Activated T-cell treated with anti-CD3 and anti-CD28 coated beads, Interleukin-2, amount 50 U/mL, for 48 hours (primary cell): ENCODE measurements at places on chromosomes 3 and 15.
A peak's percentile ranks its signal among the peaks of the same experiment; 100 is the strongest.

DNA sequence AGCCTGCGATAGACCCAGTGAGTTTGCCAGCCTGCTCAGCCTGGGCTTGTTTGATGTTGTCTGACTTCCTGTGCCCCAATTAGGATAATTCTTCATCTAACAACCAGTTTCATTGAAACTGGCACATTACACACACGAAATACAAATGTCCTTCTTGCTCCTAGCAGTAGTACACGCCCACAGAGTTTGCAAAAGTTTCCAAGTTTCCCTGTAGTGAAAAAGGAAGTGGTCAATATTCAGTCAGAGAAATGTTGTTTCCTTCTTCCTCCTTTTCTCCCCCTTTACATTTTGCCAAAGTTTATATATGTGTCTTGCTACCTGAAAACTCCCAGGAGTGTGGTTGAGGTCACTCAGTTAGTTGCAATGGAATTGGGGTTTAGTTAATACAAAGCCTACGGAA lies 58.4 kb upstream of the LRTM1 start:
- DNase-seq = no peak

DNA sequence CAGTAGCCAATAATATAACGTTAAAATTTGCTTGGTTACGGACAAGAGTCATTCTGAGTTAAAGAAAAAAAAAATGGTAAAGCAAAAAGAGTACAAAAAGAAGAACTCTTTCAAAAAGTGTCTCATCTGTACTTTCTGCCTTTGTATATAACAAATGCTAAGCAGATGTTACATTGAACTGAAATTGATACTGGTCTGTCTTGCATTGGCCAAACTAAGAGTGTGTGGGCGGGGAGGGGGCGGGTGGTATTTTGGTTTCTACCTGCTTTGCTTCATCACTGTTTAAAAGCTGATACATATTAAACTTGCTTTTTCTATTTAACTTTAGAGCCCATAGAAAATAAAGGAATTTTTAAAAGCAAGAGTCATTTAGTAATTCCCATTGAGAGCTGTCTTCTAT lies 215.0 kb upstream of the THBS1 start:
- DNase-seq = no peak

GRCh38 chr3:80241791-80242190 lies 474.0 kb upstream of the ROBO1 start:
- DNase-seq = no peak

- peak; percentile 34 for DNase-seq
Observed at GRCh38 chr3:100316641-100317069, 17.9 kb upstream of the NIT2 start.

DNA sequence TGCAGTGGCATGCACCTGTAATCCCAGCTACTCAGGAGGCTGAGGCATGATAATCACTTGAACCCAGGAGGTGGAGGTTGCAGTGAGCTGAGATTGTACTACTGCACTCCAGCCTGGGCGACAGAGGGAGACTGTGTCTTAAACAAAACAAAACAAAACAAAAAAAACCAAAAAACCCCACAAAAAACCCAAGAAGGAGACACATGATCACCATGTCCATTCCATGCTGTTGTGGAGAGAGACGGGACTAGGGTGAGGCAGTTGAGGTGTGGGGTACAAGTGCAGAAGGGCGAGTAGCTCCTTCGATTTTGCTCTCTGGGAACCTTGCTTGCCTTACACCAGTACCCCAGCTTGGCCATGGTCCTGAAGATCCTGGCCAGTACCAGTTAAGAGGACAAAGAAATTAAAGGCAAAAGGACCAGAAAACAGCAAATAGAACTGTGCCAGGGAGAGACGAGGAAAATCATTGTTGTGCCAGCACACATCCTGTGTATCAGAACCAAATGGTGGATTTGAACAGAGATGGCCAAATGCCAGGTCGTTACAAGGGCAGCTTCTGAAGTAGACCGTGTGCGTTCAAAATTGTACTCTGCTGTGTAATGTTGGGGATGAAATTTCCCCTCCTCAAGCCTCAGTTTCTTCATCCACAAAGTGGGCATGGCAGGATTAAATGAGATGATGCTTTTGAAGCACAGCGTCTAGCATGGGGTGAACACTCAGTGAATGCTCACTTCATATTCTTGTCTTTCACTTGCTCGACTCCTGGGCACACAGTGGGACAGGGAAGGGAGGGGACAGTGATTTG lies 42.9 kb upstream of the CTSH start:
- DNase-seq = no peak

GRCh38 chr3:100319951-100320350 lies 14.6 kb upstream of the NIT2 start:
- DNase-seq = no peak

DNA sequence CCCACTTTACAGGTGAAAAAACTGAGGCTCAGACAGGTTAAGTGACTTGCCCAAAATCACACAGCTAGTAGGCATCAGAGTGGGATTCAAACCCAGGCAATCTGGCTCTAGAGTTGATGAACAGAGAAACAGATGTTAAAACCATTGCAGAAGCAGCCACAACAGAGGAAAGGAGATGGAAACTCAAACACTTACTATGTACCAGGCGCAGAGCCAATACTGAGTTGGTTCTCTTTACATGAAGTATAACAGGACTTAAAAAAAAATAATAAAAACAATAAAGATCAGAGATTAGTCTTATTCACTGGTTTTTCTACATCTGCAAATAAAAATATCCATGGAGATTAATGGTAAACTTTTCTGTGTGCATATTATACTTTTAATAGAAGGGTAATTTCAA lies 84.9 kb upstream of the SPATA12 start:
- DNase-seq = no peak

GRCh38 chr3:191973820-191974219 lies 512.9 kb downstream of the PYDC2 start:
- DNase-seq = no peak

- DNase-seq = no peak
Observed at GRCh38 chr3:133880287-133880686, 15.4 kb downstream of the RAB6B start.

- no peak for DNase-seq
Observed at GRCh38 chr3:30597131-30597768, 9.2 kb upstream of the TGFBR2 start.

DNA sequence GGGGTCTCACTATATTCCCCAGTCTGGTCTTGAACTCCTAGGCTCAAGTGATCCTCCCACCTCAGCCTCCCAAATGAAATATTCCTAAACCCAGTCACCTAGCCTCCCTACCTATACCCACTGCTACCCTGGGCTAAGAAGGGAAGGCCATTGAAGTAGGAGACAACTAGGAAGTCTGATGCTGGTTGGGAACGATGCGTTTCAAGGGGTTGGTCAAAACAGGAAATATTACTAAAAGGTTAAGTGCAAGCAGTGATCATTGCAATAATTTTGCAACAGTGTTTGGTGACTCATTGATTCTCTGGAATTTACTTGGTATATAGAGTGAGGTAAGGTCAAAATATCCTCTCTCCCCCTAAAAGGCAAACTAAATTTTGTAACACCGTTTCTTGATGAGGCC lies 4.6 kb upstream of the UQCRC1 start:
- peak; percentile 54 for DNase-seq

DNA sequence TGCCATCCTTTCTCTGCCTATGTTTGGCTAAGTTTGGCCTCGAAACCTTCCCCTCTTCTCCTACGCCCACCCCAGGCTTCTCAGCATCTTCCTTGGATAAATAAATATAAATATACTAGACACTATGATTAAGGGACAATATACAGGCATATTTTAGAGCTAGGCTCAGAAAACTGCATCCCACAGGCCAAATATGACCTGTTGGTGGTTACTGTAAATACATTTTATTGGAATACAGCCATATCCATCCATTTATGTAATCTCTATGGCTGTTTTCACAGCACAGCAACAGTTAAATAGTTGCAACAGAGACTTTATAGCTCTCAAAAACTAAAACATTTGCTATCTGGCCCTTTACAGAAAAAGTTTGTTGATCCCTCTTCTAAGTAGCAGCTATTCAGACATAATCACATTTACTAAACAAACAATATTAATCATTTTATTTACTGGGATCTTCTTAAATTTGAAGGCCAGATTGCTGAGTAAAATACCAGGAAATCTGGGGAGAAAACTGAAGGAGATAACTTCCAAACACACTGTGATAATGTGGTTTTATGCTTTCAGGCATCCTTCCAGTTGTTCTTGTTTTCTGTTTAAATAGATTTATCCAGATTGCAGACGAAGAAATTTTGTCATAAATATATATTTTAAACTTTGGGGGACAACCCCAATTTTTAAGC lies 269.7 kb upstream of the THRB start:
- DNase-seq = no peak

DNA sequence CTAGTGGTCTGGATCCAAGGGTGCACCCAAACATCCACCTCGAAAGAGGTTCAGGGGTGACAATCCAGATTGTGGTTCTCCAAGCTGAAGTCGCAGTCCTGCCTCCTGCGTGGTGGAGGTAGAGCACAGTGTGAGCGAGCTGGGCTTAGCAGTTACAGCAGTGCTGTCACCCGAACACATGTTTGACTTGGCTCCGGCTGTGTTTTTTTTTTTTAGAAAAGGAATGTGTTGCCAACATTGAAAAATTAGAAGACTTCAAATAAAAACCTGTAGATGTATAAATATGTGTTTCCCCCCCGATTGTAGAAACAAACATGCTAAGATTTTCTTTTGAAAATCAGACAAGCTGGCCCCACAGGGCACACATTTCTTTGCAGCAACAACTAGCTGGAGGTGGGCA lies 530.8 kb downstream of the SHQ1 start:
- no peak for DNase-seq

DNA sequence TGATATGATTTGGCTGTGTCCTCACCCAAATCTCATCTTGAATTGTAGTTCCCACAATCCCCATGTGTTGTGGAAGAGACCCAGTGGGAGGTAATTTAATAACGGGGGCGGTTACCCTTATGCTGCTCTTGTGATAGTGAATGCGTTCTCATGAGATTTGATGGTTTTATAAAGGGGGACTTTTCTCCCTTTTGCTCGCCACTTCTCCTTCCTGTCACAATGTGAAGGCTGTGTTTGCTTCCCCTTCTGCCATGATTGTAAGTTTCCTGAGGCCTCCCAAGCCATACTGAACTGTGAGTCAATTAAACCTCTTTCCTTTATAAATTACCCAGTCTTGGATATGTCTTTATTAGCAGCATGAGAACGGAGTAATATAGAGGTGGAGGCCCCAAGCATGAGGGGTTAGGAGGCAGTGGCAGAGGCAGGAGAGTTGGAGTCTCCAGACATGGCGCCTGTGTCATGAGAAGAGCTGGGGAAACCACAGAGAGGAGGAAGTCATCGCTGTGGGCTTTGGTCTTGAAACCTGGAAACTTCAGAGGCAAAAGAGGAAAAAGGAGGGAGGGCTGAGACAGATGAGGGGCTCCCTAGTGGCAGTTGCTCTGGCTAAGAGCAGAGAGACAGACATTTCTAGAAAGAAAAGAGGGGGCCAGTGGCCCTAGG lies 107.8 kb upstream of the VEPH1 start:
- DNase-seq = no peak

GRCh38 chr3:69130689-69131088 lies 8.3 kb upstream of the LMOD3 start:
- no peak for DNase-seq

- DNase-seq = no peak
Observed at GRCh38 chr15:32096916-32097617, 66.8 kb downstream of the CHRNA7 start.

- DNase-seq = no peak
Observed at GRCh38 chr15:47432826-47433225, 284.5 kb upstream of the SEMA6D start.

DNA sequence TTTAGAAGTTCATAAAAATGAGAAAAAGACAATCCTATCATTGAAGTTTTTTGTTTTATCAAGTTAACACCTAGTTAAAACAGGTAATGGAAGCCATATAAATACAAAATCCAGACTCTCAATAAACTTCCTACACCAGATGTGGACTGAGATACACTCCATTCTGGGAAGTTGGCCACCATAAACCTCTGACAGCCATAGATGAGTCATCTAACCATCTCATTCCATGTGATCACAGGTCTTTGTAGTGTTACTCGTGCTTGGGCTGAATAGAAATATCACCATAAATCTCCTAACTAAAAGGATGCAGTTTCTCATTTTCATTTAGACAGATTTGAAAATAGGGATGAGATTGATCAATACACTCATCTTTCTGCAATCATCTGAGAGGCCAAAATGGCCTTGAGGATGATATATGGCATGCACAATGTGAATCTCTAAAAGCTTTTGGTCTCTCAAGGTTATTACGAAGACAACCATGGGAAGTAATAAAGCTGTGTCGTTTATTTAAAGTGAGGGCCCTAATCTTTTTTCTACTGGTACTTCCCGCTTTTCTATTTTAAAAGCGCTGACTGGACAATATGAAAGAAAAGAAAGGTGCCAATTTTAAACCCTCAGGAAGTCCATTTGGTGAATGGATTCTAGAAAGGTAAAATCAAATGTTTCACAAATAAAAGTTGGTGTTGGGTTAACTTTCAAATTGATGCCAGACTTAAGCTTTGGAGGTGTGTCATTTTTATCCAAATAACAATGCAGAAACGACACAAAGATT lies 155.5 kb downstream of the POLR2M start:
- DNase-seq = no peak

GRCh38 chr3:49158103-49158709 lies 7.9 kb downstream of the CCDC71 start:
- peak; percentile 69 for DNase-seq

- no peak for DNase-seq
Observed at GRCh38 chr3:46127503-46127902, 80.6 kb downstream of the CCR1 start.

- DNase-seq = no peak
Observed at GRCh38 chr3:88996691-88997090, 110.7 kb upstream of the EPHA3 start.

DNA sequence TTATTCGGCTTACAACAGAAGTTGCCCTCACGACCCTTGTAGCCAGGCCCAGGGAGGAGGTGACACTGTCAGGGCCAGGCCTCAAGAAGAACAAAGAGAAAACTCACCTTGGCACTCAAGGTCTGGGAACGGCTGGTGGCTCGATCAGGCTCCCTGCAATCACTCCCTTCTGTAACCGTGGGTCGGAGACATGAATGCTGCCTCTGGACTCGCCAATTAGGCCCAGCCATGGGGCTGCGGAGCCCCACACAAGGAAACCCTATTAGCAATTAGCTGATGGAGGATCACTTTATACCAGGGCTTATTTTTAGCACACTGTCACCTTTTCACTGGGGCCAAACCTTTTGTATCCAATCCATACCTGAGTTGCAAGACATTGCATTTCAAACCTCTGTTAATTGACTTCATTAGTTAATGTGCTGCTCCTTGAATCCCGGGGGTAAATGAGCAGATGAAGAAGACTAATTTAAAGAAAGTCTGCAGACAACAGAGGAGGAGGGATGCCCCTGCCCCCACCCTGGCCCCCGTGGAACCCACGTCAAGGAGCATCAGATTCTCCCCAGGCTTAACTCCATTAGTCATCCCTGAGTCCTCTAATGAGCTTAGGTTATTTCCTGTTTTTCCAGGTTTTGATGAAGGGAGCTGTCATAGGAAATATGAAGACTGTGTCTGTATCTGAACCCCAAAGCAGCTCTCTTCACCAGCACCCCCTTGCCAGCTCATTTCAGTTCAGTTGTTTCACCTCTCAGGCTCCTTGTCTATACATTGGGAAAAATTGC lies 255.3 kb downstream of the RORA start:
- no peak for DNase-seq

GRCh38 chr3:99637016-99637367 lies 1.4 kb upstream of the COL8A1 start:
- peak; percentile 18 for DNase-seq
